ENCODE measurements at places on chromosomes 7 and 10. TPM values are rescaled to one million over a fixed set of nuclear protein-coding genes. Genes with fewer than 3 reads are reported as not detected.

Gene LIPJ
- 0.47 TPM for total RNA-seq

GRCh38 chr10:18438361-18439126 lies 212.8 kb downstream of the NSUN6 start:
- no peak for DNase-seq

DNA sequence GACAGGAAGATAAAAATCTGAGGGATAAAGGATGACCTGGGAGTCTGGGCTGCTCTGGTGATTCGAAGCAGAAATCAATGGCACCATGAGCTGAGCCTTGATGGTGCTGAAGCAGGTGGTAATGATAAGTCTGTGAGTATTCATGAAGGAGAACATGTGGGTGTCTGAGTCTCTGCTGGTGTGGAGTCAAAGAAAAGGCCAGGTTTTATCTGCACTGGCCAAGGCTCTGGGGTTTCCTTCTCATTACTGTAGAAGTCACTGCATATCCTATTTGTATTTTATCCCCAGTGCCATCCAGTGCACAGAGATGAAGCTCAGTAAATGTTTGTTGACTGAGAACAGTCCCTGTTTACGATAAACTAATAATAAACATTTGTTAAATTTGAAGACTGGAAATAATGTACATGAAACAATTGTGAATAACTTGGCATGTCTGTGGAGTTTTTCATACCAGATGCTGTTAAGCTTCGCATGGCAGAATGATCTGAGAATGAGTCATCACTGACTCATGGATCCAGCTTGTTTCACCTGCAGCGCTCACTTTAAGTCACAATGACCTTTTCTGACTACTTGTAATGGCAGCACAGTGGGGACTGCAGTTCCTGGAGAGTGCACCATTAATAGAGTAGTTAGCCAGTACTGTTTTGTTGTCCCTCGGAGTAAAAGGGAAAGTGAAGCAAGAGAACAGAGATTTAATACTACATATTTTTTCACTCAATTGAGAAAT lies 538.5 kb downstream of the HTR7 start:
- DNase-seq = no peak

GRCh38 chr7:46352004-46352954 lies 431.2 kb upstream of the IGFBP3 start:
- no peak for DNase-seq

- no peak for DNase-seq
Observed at GRCh38 chr7:47217570-47218360, 364.1 kb downstream of the TNS3 start.

Gene WDFY4
- total RNA-seq = 2.6 TPM

Gene GRM3
- total RNA-seq = not detected

Gene PDE1C
- 0.94 TPM for total RNA-seq

DNA sequence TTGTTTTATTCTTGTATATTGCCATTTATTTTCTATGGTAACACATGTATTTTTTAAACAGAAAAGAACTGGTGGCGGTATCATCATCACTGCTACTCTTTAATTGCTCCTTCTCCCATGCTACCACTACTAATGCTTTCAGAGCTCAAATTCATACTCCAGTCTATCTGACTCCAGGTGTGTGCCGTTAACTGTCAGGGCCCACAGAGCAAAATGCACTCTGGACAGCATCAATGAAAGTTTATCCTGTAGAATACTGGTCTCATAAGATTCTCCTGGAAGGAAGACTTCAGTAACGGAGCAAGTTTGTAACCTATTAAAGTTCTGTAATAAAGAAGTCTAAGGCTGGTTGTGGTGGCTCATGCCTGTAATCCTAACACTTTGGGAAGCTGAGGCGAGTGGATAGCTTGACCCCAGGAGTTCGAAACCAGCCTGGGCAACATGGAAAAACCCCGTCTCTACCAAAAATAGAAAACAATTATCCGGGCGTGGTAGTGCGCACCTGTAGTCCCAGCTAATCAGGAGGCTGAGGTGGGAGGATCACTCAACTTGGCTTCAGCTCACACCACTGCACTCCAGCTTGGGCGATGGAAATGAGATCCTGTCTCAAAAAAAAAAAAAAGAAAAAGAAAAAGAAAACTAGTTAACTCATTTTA lies 18.4 kb downstream of the ZNRF2 start:
- DNase-seq = no peak

Gene HECW1
- total RNA-seq = 1.9 TPM

DNA sequence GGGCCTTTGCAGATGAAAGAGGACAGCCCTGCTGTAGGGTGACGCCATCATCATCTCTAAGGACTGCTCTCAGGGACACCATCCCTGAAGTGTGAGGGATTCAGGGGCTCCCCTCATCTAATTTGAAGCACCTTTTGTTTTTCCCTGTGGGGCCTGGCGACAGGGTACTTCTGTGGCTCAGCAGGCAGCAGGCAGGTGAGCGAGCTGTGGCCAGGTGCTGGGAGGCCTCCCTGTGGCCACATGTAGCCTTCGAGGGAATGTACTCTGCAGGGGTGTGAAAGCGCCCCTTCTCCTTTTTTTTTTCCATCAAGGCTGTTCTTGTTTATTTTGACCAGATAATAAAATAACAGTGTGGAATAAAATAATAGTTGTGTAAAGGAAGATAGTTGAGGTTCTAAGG lies 118.2 kb upstream of the DPP6 start:
- no peak for DNase-seq

- no peak for DNase-seq
Observed at GRCh38 chr7:134587750-134588149, 38.8 kb downstream of the AKR1B15 start.

GRCh38 chr10:131723297-131724168 lies 177.3 kb upstream of the PPP2R2D start:
- DNase-seq = peak; percentile 29

Data from mesothelial cell of epicardium (in vitro differentiated cells).